ENCODE measurements at places on chromosomes 3 and 15.

DNA sequence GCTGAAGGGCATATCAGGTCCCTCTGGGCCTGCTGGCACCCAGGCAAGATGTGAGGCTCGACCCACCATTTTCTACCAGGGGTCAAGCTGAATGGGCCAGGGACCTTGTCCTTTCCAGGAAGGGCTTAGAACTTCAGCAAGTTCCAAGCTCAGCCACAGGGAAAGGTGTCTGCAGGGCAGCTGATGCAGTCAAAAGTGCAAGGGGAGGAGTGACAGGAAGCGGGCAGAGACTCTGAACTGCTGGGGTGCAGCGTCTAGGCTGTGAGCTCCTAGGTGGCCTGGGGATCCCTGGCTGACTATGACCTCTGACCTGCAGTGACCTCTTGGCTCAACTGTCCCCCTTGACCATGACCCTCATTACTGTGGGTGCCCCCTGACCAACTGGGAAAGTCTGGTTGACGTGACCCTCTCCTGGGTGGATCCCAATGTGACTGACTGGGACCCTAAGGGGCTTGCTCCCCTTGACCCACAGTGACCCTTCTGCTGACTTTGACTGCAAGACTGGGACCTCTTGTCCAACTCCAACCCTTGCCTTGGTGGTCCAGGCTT is 14.4 kb upstream of the SEC13 start:
- DNase-seq: no peak

- DNase-seq: no peak
Observed at GRCh38 chr15:71658827-71659729, 151.3 kb upstream of the NR2E3 start.

DNA sequence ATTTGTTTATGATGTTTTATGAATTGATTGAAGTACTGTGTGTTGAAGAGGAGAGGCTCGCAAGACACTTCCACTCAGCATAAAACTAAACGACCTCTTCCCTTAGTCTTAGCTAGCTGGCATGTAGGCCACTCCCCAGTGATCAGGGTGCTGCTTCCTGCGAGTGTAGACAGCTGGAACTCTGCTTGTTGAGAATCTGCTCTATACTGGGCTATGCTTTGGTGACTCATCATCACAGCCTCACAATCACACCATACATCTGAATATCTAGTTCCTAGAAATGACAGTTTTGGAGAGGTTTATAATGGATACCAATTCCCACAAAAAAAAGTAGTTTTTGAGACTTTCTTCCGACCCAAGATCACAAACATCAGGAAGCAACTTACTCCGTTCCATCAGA is 1.5 kb upstream of the SLC24A5 start:
- DNase-seq: no peak

DNA sequence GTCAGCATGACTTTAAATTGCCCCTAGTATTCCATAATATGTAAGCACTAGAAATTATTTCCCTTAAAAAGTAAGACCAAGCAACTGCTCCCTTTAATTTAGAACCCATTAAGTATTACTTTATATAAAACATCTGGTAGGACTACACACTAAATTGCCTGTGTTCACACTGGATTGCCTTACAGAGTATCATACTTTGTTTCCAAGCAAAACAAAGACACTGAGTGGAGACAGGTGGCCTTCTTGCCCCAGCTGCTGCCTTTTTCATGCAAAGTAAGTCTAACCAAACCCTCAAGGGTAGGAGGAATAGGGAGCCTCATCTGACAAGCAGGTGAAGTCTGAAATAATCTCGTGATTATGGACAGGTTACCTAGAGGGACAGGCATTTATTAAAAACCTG is 87.3 kb downstream of the PEX5L start:
- DNase-seq: no peak

DNA sequence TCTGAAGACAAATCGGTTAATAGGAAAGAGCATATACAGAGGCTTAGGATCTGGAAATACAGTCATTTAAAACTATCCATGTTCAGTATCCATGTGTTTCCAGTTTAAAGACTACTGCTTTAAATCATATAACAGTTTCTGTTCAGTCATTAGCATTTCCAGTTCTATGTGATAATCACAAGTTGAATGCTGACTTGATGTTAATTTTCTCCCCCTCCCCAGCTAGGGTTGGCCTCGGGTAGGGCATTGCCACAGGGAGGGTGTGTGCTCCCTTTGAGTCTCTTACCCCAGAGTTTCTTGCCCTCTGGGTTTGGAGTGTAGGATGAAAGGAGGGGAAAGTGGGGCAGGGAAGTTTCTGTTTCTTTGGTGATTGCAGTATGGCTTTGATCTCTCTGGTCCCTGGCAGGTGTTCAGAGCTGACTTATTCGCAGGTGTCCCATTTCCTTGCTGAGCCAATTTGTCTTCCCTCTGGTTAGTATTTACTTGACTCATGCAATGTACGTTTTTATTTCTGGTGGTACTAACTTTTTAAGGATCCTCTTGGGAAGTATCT is 86.3 kb downstream of the SH3GL3 start:
- DNase-seq: no peak

DNA sequence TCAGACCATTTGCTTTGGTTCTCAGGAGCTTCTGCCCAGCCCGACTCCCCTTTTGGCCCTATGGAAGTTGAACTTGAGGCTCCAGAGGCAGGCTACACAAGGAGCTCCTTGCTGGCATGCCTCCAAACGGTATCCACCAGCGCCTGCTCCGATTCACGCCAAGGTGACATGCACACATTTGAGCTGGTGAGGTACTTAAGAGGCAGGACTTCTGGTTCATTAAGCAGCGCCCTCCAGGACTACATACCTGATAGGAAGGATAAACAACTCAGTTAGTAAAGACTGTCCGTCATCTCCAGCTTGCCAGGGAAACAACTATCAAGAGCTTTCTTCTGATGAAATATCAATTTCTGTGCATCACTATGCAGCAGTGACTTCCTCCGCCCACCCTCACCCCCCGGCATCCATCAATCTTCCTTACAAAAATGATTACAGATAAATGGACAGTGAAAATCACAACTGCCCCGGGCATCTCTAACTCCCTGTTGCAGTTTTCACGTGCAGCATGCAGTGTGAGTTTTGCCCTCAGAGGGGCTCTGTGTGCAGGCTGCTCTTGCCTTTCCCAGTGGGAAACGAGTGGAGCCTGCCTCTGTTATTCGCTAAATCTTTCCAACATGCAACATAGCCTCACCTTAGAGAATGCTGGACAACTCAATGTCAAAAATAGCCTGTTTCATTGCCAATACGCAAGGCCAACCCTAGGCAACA is 122.9 kb downstream of the ARRDC4 start:
- DNase-seq: no peak

DNA sequence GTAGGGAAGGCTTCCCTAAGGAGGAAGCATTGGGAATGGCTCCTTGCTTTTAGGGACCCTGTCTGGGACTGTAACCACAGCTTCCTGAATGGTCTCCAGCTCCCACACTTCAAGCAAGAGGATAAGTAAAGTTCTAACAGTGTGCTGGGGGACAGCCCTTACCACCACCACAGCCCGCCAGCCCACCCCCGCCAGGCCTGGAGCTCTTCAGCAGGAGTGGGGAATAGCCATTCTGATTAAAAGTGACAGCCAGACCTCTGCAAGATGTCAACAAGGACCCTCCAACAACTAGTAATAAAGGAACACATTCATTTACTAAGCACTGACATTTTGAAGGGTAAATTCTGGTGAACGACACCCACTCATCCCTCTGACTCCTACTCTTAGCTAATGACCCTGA is 49.4 kb downstream of the CPN2 start:
- DNase-seq: no peak

DNA sequence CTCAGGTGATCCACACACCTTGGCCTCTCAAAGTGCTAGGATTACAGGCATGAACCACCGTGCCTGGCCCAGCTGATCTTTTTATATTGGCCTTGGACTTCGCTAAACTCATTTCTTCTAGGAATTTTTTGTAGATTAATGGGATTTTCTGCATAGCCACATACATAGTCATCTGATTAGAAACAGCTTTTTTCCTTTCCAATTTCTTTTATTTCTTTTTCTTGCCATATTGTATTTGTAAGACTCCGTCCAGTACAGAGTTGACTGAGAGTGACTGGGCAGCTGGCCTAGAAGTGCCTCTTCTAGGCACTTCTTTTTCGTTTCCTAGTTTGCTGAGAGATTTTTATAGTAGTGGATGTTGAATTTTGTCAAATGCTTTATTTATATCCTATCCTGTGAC is 37.4 kb downstream of the ARIH1 start:
- no peak for DNase-seq

DNA sequence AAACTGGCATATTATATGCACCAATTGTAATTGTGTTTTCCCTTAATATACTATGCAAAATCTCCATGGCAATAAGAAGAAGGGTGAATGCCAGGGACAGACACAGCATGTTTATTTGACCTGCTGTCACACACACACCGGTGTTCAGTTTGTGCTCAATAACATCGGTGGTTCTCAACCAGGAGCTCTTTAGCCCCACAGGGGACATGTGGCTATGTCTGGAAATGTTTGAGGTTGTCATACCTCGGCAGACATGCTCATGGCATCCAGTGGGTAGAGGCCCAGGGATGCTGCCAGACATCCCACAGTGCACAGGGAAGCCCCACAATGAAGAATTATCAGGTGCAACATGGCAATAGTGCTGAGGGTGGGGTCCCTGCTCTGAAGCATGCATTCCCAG is 38.2 kb downstream of the GLB1 start:
- DNase-seq: no peak

- no peak for DNase-seq
Observed at GRCh38 chr15:70765504-70766281, 2.3 kb upstream of the UACA start.
